ENCODE measurements at places on chromosomes 6 and 20.

DNA sequence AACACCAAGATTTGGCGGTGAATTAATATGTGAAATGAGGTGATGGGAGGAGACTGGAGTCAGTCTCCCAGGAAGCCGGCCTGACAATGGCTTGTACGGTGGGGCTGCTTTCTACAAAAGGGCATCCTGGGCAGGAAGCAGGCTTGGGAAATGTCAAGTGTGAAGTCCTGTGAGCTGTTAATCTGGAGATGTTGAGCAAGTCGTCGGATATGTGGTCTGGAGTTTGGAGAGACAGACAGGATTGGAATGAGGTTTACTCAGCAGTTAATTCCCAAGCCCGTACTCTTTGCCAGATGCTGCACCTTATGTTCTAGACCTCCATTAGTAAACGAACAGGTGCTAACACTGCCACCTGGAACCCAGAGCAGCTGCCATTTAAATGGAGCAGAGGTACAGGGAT, 107.7 kb upstream of the FOXC1 start:
- no peak for DNase-seq

DNA sequence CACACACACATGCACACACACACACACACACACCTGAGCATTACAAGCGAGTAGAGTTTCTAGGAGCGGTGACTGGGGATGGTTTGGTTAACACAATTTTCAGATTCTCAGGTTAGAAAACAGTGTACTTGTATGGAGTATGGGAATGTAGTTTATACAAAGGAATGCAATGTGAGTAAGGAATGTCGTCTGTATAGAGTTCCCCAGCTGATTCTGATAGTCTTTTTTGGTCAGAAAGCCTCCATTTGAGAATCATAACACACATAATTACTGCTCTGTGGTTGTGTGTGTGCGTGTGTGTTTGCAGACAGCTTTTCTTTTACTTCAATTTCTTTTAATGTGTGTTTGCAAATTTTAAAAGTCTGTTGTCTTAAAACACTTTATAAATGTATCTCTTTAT, 93.2 kb downstream of the MYO6 start:
- no peak for DNase-seq

DNA sequence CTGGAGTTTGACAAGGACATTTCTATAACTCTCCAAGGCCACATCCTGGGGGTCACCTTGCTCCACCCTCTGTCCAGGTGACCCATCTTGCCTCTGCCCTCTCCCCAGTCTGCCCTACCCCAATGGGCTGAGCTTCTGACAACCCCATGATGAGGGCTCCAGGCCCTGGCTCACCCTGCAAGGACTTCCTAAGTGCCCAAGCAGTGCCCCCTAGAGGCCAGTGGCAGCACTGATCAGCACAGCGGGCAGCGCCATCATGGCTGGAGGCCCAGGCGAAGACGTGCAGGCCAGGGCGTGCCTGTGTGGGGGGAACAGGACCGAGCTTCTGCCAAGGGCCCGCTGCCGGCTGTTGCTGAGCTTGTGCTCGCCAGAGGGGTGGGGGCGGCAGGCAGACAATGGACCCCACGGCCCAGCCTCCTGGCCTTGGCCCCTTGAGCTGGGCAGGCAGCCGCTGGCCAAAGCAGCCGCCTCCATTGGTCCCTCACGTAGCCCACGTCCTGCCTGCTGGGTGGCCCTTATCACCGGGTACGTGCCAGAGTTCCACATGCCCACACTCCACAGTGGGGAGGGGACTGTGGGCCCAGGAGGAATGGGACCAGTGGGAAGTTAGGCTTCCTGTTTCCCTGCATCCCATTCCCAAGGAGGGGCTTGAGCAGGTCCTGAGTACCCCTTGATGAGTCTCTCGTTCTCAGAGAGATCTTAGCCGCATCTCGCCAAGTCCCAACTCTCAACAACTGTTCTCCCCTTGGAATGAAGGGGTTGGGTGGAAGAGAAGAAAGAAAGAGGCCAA, 64.3 kb downstream of the MRPL14 start:
- DNase-seq = no peak

DNA sequence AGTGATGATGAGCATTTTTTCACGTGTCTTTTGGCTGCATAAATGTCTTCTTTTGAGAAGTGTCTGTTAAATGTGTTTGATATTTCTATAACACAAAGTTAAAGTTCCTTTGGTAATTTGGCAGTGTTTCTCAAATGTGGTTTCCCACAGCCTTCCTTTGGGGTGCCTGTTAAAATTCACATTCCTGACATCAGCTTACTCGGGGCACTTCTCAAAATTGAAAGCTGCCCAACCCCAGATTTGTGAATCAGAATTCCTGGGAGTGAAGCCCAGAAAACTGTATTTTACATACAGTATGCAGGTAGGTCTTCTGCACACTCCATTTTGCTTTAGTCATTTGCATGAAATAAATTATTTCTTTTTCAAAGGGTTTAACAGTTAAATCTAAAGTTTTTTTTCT, 207.9 kb downstream of the GMPR start:
- DNase-seq = no peak

- no peak for DNase-seq
Measured at GRCh38 chr6:107154131-107154800, 39.0 kb upstream of the BEND3 start.

DNA sequence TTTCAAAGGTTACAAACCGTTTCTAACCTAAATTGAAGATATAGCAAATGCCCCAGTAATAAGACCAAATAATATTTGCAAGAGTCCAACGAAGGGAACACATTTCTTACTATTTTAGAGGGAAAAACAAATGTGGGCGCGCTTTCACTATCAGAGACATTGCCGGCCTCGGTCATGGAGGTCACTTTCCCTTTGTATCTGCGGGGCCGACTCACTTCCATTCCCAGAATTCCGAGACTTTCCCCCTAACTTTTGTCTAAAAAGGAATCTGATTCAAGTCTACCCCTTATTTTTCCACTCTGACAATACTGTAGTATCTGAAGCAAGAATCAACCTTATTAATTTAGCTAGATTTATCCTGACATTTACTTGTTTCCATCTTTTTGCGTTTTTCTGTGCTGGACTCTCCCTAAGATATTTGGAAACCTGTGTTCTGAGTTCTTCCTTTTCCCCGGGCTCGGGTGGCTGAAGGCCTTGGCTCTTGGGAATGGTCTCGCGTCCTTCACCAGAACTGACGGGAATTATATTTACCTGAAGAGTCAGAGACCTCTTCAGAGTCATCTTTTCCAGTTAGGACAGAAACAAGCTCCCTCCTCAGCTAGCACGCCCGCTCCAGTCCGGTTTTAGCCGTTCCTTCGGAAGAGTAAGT, 71.8 kb upstream of the ZNF184 start:
- DNase-seq = no peak

DNA sequence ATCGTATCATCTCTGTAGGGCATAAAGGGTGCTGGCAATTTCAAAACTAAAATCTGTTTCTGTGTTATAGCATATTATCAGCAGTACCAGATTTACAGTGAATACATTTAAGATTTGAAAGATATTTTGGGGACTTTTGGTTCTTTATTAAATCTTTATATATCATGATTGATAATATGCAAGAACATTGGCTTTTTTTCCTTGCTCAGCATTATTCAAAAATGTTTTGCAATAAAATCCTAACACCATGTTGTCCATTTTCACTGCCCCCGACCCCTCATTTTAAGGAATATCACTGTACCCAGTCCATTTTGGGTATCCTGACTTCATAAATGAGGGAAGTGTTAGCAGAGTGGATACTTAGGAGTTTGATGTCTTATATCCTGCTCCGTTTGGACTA, 16.3 kb downstream of the FARS2 start:
- DNase-seq = no peak

DNA sequence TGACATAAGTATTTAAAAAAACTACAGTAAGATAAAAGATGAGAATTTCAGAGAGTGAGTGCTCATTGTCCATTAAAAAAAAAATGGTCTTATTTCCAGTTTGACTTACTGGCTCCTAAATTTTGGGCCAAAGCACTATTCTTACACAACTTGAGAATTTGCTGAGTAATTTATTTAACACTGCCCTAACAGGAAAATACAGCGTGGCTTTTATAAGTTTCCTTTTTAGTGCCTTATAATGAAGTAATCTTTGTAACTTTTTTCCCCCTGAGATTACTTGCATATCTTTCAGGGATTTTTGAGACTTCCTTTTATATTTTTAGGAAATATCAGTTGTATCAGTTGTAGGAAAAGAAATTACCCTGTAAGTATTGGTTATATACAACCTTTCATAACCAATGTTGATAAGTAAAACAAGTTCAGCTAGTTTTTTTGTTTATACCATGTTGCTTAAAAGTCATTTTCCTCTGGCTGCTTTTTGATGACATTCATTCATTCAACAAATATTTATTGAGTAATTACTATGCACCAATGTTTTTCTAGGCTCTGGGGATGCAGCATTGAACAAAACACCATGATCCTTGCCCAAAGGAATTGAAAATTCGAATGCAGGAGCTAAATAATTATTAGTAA, 106.4 kb upstream of the SGK1 start:
- no peak for DNase-seq

DNA sequence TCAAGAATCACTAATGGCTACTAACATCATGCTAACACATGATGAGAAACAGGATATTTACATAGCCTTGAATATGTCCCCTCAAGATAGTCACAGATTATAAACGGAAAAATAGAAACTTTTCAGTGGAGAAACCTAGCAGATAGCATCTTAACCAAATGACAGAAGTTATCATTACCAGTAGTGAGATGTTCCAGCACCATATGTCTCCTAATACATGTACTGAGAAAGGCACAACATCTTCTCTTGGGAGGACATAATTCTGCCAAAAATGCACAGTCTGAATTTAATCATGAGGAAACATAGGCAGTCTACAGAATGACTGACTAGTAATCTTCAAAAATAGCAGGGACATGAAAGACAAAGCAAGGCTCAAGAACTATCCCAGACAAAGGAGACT, 19.9 kb upstream of the PRIM2 start:
- no peak for DNase-seq

GRCh38 chr6:113662688-113663333, 194.3 kb upstream of the MARCKS start:
- DNase-seq = no peak

- no peak for DNase-seq
Measured at GRCh38 chr20:40991181-40991889, 37.3 kb upstream of the TOP1 start.

DNA sequence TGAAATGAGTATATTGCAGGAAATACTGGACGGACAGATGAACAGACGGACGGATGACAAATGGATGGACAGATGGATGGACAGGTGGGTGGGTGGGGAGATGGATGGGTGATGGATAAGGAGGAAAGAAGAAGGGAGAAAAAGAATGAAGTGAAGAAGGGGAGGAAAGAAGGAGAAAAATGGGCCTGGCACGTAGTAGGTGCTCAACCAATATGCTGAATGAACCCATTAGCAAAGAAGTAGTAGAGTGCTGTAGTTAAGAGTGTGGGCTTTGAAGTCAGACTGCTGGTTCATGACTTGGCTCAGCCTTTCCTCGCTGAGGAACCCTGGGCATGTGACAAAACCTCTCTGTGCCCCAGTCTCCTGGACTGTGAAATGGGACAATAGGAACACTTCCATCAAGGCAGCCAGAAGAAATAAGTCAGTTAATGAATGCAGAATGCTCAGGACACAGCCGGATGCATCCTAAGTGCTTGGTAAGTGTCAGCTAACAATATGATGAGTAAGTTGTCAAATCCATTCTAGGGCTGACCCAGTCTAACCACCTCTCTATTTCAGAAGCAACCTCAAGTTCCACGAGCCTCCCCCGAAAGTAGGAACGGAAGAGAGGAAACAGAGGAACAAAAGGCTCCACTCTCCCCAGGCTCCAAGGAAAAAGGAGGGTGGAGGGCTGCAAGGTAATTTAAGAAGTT, 37.9 kb downstream of the PREX1 start:
- DNase-seq = no peak

DNA sequence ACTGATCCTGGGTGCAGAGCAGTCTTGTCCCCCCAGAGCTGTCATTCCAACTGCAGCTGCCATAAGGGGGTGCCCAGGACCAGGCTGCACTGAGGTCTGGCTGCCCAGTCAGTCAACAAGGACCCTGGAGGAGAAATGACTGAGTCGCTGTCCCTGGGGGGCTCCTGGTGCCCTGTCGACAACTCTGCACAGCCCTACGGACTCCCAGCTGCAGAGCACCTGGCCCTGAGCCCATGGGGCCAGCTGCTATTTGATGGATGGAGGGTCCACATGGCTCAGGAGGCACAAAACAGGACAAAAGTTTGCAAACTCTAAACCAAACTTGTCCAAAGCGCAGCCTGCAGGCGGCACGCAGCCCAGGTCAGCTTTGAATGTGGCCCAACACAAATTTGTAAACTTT, 46.3 kb upstream of the RPS6KA2 start:
- no peak for DNase-seq

- no peak for DNase-seq
Measured at GRCh38 chr20:46523108-46523507, 9.7 kb upstream of the ZNF334 start.

DNA sequence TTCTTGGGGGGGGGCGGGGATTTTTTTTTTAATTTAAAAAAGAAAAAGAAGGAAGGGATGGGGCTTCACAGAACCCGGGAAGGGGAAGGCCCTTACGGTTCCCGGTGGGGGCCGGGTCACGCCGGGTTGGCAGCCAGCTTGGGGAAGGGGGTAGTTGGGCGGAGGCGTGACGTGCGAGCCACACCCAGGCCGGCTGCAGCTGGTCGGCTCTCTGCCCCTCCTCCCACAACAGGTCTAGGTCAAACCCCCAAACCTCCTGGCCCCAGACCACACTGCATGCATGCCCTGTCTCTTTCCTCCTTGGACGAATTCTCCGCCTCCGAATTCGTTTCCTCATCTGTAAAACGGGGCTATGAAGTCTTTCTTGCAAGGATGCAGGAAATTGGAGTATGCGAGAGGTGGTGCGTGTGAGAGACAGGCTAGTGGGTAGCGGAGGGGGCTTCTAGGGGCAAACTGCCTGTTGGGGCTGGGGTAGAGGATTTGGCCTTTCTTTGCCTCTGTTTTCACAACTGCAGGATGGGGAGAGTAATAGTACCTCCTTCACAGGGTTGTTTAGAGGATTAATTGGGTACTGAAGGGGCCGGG, 828 bp downstream of the HCK start:
- DNase-seq = no peak

DNA sequence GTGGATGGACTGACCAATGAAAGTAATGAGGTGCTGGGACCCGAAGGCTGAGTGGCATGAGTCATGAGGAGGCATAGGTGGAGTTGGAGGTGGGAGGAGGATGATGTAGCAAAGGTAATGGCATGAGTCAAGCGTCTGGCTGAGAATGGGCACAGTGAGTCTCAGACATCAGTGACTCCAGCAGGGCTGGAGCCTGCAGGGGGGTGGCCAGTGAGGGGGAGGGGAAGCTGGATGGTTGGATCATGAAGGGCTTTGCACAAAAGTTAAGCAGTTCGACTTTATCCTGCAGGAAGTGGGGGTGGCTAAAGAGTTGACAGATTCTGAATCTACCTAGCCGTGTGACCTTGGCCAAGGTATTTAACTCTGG, 99.0 kb upstream of the IYD start:
- DNase-seq = no peak

- no peak for DNase-seq
Measured at GRCh38 chr20:59805786-59806577, 127.5 kb downstream of the SYCP2 start.

- no peak for DNase-seq
Measured at GRCh38 chr20:826695-827323, 6.7 kb upstream of the FAM110A start.

GRCh38 chr6:88177961-88178464, 11.9 kb upstream of the CNR1 start:
- DNase-seq = no peak
